Hippocampal formation (tissue), 2 donors: ENCODE measurements at places on chromosomes 7 and 10.

GRCh38 chr10:46255801-46256747 lies 30.7 kb upstream of the ANTXRL start:
- no peak for DNase-seq

DNA sequence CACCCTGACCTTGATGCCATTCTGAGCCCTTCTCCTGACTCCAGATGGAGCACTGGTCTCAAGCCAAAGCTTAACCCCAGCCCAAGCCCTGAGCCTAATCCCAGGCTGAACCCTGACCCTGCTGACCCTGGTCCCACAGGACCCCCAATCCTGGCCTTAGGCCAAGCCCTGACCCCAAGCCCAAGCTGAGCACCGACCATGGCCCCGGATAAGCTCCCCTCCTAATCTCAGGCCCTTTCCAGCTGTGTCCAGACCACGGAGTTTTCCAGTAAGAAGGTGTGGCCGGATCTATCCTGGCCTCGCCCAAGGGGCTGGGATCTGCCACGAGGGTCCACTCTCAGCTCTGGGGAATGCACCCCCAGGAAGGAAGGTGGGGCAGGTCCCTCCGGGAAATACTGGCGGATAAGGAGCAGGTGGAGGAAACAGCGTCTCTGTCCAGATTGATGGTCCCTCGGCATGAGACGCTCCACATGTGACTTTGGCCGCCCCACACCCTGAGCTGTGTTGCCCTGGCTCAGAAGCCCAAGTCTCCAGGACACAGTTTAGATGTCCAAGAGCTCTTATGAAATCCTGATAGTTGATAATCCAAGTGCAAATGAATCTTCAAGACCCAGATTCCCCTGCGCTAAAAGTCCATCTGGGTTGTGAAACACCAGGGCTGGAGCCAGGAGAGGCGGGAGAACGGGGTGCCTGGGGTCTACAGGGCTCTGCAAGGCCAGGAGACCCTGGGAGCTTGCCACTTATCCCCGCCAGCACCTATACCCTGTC lies 10.4 kb downstream of the ELN start:
- no peak for DNase-seq

DNA sequence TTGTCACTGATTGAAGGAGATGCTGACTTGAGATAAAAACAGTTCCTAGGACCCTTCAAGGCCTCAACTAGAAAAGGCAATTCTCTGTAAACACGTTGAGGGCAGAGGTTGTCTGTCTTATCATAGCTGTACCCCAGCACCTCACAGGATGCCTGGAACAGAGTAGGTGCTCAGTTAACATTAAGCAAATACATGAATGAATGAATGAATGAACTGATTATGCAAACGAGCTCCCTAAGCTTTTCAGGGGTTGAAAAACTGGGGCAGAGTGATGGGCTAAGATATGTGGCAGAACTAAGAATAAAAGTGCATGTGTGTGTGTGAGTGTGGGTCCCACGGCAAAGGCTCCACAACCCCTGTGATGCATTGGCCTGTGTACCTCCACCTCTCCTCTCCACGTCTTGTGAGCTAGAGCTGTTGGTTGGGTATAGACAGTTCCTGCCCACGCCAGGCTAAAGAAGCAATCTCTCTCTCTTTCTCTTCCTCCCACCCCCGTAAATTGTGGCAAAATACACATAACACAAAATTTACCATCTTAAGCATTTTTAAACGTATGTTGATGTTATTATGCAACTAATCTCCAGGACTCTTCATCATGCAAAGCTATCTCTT lies 20.9 kb upstream of the SMC3 start:
- DNase-seq = no peak

- DNase-seq = no peak
These were observed 1.6 kb downstream of the VIM start for GRCh38 chr10:17229717-17229966.

DNA sequence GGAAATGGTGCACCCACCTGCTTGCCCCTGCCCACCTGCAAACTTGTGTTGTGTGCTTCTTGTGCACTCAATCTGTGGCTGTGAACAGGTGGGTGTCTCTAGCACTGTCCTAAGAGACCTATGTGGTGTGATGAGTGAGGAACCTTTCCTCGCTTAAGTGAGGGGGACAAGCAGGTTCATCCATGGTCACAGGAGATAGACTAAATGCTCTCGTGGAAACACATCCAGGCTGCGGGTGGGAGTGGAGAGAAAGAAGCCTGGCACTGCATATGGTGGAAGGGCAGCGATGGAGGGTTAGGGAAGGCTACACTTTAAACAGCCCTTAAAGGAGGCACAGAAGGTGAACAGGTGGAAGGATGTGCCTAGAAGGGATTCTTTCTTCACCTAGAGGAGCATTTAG lies 330.9 kb downstream of the CXCL12 start:
- DNase-seq = no peak

DNA sequence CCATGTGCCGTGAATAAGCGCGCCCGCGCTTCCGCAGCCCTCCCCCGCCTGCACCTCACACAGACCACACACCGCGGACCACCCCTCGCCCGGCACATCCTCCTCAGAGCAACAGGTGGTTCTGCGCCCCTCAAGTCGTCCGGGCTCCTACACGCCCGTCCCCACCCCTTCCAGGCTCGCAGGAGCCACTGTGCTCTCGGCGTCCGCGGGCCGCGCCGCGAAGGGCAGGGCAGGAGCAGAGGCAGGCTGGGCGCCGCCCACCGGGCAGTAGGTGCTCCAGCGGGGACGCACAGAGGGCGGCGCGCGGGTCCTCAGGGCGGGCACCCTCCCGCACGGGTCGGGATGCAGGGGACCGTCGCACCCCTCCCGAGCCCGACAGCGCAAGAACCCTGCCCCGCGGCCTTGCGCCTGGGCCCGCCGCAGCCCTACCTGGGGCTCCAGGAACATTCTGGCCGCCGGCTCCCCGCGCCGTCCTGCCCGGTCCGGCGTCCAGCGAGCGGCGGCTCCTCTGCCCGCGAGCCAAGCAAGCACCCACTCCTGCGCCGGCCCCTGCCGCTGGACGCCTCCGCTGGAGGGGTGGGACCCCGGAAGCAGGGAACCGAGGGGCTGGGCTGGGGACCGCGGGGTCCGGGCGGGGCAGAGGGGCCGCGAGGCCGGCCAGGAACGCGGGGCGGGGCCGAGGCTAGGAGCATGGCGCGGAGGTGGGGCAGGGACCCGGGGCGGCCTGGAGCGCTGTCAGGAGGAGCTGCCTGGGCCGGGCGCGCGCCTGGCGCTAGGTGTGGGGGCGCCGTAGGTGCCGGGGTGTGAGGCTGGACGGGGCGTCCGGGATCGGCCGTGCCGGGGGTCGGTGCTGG lies 37.4 kb downstream of the RASGEF1A start:
- no peak for DNase-seq

GRCh38 chr7:137839903-137840779 lies 6.6 kb downstream of the DGKI start:
- DNase-seq = no peak

DNA sequence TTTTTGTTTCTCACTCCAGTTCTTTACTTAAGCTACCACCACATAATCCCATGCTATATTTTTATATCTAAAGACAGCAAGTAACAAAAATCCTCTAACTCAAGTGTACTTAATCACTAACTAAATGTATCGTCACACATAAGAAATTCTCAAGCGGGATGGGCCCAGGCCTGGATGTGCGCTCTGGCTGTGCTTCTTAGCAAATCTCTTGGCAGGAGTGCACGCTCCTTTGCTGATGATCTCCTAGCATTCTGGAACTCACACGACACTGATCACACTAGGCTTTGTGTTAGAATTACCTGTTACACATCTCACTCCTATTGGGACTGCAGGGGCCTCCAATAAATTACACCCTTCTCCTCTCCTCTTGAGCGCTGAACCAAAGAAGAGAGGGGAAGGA lies 46.7 kb upstream of the CALD1 start:
- no peak for DNase-seq

DNA sequence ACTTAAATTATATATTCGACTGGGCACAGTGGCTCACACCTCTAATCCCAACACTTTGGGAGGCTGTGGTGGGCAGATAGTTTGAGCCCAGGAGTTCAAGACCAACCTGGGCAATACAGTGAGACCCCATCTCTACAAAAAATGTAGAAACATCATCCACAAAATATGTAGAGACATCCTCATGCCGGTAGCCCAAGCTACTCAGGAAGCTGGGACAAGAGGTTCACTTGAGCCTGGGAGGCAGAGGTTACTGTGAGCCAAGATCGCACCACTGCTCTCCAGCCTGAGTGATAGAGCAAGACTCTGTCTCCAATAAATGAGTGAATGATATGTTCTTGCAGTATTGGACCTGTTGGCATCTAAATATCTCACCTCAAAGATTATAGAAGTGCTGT lies 22.6 kb upstream of the TNS3 start:
- no peak for DNase-seq

DNA sequence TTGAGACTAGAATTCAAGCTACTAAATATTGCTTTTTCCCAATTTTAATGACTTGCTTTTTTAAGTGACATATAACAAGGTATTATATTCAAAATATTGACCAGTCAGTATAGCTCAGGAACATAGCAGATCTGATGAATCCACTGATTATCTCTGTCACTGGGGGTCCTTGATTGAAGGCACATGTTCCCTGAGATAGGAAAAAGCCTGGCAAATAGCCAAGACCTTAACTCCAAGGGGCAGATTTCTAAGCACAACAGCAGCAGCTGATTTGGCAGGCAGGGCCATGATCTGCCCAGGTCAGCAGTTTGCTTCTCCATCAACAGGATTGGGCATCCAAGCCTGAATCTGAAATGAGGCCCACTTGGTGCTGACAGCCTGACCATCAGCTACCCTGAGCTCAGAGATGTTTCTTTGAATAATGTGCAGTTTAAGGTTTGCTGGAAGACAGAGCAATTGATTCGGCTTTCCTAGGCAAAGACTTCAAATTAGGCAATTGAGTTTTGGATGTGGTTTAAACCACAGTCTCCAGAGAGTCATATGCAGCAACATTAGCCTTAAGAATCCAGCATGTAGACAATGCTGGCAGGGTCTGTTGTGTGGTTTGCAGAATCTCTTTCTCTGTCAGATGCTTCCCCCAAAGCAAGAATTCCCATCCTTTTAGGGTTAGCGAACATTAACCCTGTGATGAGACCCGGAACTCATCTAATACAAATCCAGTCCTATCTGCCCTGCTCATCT lies 352.6 kb downstream of the ADRA2A start:
- no peak for DNase-seq

- DNase-seq = no peak
These were observed 21.7 kb downstream of the CCM2 start for GRCh38 chr7:45021604-45022296.

- no peak for DNase-seq
These were observed 12.7 kb downstream of the SCIN start for GRCh38 chr7:12583176-12583575.

DNA sequence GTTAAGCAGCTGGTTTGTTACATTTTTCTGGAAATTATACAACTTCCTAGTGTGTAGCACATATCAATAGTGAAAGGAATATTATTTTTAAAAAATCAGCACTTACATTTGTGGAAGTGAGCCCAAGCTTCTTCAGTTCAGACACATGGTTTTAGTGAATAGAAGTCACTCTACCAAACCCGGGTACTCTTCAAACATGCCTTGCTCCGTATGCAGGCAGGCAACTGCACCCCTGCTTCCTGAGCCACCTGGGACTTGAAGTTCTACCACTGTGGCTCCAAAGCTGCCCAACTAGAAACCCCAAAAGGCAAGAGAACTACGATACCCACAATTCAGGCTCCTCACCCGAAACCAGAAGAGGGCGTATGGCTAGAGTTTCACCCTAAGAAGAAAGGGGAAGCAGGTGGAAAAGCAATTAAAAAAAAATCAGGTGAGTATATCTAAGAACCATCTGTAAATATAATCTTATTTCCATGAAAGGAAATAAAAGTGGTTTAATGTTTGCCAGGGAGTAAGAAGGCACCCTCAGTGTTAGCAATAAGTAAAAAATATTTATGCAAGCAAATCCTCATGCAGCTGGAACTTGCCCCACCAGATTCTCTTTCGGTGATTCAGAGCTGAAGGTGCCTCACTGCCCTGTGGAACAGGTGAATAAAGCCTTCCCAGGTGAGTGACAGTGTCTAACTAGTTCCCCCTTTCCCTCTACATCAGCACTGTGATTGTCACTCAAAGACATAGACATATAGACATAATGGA lies at the start of gene MACC1:
TSS of gene MACC1 (minus strand) at position 192 of the 756 bp plus-strand sequence. CDS start 55,522 bp downstream, outside the sequence.
- DNase-seq = no peak

DNA sequence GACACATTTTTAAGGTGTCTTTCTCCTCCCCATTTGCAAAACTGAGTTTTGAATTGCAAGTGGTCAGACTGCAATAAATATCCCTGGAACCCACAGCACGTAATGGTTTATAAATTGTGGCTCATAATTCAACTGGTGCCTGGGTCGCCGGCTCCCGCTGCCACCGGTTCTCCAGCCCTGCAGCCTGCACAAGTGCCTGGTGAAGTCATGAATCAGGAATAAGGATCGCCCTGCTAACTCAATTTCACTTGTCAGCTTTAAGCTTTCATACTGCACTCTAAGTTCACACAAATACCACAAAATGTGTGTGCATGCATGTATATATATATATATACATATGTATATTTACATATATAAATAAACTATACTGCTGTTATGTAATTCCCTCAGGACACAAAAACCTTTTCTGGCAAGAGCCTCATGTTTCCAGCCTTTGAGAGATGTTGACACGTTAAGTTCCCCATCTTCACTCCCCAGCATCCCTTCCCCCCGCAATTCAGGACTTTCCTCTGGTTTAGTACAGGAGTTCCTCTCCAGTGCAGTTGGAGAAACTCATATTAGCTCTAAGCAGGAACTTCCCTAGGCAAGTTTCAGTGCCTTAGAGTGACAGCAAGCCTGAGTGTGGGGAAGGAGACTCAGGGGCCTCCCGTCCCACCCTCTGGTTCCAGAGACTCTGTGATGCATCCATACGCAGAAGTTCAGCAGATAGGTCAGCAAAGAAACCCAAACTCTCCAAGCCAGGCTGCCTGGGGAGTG lies 129.2 kb upstream of the UNC5B start:
- no peak for DNase-seq

DNA sequence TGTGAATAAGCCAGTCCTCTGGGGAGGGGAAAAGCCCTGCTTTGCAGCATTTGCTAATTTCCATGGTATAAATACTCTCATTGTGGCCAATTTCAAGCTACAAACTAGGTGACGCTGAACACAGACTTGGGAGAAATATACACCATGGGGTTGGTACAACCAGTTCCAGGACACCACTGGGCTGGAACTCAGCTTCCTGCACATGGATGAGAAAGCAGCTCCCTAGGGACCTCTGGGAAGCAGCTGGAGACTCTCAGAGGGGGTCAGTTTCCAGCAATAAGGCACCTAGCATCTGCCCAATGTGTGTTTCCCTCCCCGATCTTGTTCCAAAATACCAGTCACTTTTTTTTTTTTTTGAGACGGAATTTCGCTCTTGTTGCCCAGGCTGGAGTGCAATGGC lies 56.8 kb upstream of the WDR11 start:
- DNase-seq = no peak
